T-helper 22 cell (primary cell): ENCODE measurements at places on chromosomes 7 and 10.

DNA sequence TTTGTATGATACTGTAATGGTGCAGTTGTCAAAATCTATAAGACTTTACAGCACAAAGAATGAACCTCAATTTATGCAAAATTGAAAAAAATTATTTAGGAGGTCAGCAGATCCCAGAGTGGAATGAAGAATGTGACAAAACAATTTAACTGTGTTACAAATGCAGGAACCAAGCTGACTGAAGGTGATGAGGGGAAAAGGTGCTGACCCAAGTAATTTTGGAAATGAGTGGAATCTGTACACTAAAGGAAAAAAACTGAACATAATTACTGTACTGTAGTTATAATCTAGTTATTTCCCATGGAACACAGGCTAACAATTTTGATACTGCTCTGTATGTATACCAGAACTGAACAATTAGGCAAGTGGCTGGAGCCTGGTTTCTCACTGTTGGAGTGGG, 31.2 kb upstream of the ZCCHC24 start:
- no peak for DNase-seq

- no peak for DNase-seq
Observed at GRCh38 chr10:93180482-93180931, 106.8 kb downstream of the CYP26A1 start.

DNA sequence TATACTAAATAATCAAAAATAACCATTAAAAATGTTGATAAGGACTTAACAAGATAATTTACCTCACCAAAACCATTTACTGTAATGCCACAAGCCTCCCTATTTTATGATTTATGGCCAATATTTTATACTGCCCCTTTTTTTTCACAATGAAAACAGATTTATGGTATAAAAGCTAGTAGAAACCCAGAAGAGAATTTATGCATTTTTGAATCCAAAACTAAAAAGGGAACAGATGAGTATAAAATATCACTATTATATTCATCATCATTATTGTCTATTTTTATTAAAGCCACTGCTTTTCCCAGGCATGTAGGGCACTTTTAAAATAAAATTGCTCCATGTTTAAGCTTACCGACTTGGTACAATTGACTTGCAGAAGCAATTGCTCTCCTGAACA, 425.0 kb downstream of the PHTF2 start:
- DNase-seq = no peak

GRCh38 chr10:30447125-30447799, 13.3 kb downstream of the MAP3K8 start:
- no peak for DNase-seq

GRCh38 chr10:109207361-109207760, 716.0 kb downstream of the XPNPEP1 start:
- DNase-seq = no peak

DNA sequence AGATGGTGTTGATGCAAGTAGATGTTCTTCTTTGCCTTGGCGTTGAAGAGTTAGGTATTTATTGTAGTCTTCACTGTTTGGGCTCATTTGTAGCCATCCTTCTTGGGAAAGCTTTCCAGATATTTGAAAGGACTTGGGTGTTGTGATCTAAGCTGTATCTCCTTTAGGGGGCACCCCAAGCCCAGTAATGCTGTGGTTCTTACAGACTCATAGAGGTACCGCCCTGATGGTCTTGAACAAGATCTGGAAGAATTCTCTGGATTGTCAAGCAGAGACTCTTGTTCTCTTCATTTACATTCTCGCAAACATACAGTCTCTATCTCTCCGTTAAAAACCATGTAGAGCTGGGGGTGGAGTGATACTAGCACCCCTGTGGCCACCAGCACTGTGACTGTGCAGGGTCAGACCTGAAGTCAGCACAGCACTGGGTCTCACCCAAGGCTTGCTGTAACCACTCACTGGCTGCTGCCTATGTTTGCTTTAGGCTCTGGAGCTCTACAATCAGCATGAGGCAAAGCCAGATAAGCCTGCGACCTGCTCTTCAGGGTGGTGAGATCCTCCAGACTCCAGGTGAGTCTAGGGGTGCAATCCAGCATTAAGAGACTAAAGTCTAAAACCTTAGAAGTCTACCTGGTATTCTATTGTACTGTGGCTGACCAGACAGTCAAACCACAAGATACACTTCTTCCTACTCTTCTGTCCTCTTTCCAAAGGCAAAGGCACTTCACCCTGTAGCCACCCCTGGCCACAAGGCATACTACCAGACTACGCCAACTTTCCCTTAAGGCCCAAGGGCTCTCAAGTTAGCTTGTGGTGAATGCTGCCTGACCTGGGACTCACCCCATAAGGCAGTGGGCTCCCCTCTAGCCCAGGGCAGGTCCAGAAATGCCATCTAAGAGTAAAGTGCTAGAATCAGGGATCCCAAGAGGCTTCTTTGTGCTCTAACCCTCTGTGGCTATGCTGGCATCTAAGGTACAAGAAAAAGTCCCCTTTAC, 209.7 kb upstream of the TMEM196 start:
- DNase-seq = no peak
